Purkinje cell (primary cell): ENCODE measurements at places on chromosomes 1 and 21. TPM values are rescaled to one million over a fixed set of nuclear protein-coding genes. Genes with fewer than 3 reads are reported as not detected.

The RHD gene
- polyA plus RNA-seq, result 0.74 TPM in 1 of 2 replicates, not detected in the other

The LCE3E gene
- not detected in 2 replicates for polyA plus RNA-seq

The PPFIA4 gene
- polyA plus RNA-seq, result 0.23 and 0.97 TPM in 2 replicates

The CACNA1S gene
- not detected in 2 replicates for polyA plus RNA-seq

The SOX13 gene
- 0.07 and 0.24 TPM in 2 replicates for polyA plus RNA-seq

The AADACL4 gene
- polyA plus RNA-seq, result not detected in 2 replicates

The PHC2 gene
- 21.7 and 25.1 TPM in 2 replicates for polyA plus RNA-seq

The GJA5 gene
- not detected in 2 replicates for polyA plus RNA-seq

The HSD3B1 gene
- not detected in 2 replicates for polyA plus RNA-seq

The CFAP74 gene
- polyA plus RNA-seq, result 1.2 TPM in 1 of 2 replicates, not detected in the other

The IL20 gene
- not detected in 2 replicates for polyA plus RNA-seq

The DEGS1 gene
- 154 and 163 TPM in 2 replicates for polyA plus RNA-seq

The TMEM82 gene
- polyA plus RNA-seq, result not detected in 2 replicates

The NEGR1 gene
- polyA plus RNA-seq, result 19.2 and 22.6 TPM in 2 replicates

The FAM89A gene
- 2.5 and 3.6 TPM in 2 replicates for polyA plus RNA-seq

The USH2A gene
- polyA plus RNA-seq, result 0.20 TPM in 1 of 2 replicates, not detected in the other

The IQGAP3 gene
- 0.07 and 0.09 TPM in 2 replicates for polyA plus RNA-seq

The SPAG17 gene
- polyA plus RNA-seq, result 3.6 and 6.1 TPM in 2 replicates

The PGLYRP4 gene
- polyA plus RNA-seq, result not detected in 2 replicates

The KRTAP11-1 gene
- polyA plus RNA-seq, result not detected in 2 replicates

The UBE2U gene
- not detected in 2 replicates for polyA plus RNA-seq

The NPHS2 gene
- not detected in 2 replicates for polyA plus RNA-seq

The KIF26B gene
- polyA plus RNA-seq, result 0.52 and 0.56 TPM in 2 replicates

The EFNA1 gene
- polyA plus RNA-seq, result 1.4 and 3.8 TPM in 2 replicates

The ZNHIT6 gene
- 25.3 and 27.0 TPM in 2 replicates for polyA plus RNA-seq

The SLC25A34 gene
- 0.11 and 0.15 TPM in 2 replicates for polyA plus RNA-seq

The NUDT17 gene
- 3.6 and 6.9 TPM in 2 replicates for polyA plus RNA-seq

The ANKRD34A gene
- polyA plus RNA-seq, result 8.1 and 10.7 TPM in 2 replicates

The DCST2 gene
- polyA plus RNA-seq, result not detected in 2 replicates

The LELP1 gene
- polyA plus RNA-seq, result not detected in 2 replicates

The PHLDA3 gene
- 1.5 and 2.0 TPM in 2 replicates for polyA plus RNA-seq

The F13B gene
- not detected in 2 replicates for polyA plus RNA-seq

The MROH9 gene
- polyA plus RNA-seq, result 0.09 TPM in 1 of 2 replicates, not detected in the other

The IRF6 gene
- 45.5 and 58.1 TPM in 2 replicates for polyA plus RNA-seq

The VAV3 gene
- 33.7 and 41.7 TPM in 2 replicates for polyA plus RNA-seq

The PAPPA2 gene
- 0.27 and 0.47 TPM in 2 replicates for polyA plus RNA-seq

The AGRN gene
- 0.13 TPM in 1 of 2 replicates, not detected in the other for polyA plus RNA-seq

The TIE1 gene
- not detected in 2 replicates for polyA plus RNA-seq

The FTCD gene
- polyA plus RNA-seq, result not detected in 2 replicates

The CD1D gene
- polyA plus RNA-seq, result 0.39 TPM in 1 of 2 replicates, not detected in the other

The SLFNL1 gene
- 0.26 TPM in 1 of 2 replicates, not detected in the other for polyA plus RNA-seq

The LCE1B gene
- not detected in 2 replicates for polyA plus RNA-seq

The RGL1 gene
- 5.3 and 8.9 TPM in 2 replicates for polyA plus RNA-seq

The MACF1 gene
- 103 and 127 TPM in 2 replicates for polyA plus RNA-seq

The CLIC6 gene
- polyA plus RNA-seq, result not detected in 2 replicates

The DIP2A gene
- polyA plus RNA-seq, result 8.5 and 9.5 TPM in 2 replicates

The CHIA gene
- polyA plus RNA-seq, result not detected in 2 replicates

The CHI3L2 gene
- not detected in 2 replicates for polyA plus RNA-seq

The RNU1-3 gene
- polyA plus RNA-seq, result not detected in 2 replicates

The RHOU gene
- polyA plus RNA-seq, result 0.57 and 1.1 TPM in 2 replicates
